ENCODE measurements at places on chromosomes 6 and 20.

DNA sequence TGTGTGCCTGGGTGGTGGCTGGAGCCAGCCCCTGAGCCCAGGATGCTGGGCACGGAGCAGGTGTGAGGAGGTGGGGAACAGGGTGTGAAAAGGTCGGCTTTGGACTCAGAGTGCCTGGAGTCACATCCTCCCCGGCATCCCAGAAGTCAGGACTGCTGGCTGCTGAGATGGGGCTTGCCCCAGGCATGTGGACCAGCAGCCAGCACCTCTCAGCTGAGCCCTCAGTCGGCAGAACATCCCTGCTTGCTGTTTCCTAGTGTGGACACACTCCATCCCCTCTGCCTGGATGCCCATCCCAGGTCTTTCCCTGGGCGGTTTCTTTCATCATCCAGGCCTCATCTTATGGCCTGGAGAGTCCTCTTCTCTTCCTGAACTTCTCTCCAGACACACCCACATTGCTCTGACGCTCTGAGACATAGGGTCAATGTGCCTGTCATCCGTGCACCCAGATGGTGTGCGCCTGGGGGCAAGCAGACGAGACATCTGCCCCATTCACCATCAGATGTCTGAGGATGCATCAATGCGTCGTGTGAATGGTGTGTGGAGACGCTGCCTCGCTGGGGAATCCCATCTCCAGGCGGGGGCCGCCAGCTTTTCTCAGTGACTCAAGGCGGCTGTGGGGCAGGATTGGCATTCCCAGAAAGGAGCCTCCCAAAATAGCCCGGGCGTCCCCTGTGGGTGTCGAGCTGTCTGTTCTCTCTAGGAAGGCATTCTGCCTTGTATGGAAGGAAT is 104.2 kb downstream of the SYCP2 start:
- DNase-seq, result no peak

DNA sequence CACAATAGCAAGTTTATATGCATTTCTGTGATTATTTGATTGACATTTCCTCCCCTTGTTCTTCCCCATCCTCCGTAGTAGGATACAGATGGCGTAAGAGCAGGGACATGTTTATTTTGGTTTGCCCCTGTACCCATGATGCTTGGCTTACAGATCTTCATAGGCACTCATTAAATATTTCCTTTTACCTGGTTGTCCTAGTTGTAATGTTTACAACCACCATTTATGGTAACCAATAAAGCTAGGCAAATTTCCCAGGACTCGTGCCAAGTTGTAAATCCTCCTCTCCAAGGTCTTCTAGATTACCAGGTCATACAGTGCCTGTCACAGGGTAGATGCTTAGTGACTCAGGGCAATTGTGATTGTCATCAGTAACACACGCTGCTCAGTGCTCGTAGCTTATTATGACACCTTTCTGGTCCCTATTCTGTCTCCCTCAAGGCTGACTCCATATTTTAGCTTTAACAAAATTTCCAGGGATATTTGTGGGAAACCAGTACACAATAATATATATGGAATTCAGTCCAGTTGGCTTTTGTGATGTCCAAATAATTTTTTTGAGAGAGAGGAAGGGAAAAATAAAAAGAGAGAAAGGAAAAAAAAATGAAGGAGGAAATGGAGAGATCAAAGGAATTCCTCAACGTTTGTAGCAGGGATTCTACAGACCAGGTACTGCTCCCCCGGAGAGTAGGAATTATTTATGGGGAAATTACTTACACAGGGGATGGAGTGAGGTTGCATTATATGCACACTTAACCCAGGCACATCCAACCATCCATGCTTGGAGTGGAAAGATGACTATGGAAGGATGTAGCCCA is 24.6 kb downstream of the CYP24A1 start:
- DNase-seq, result no peak

DNA sequence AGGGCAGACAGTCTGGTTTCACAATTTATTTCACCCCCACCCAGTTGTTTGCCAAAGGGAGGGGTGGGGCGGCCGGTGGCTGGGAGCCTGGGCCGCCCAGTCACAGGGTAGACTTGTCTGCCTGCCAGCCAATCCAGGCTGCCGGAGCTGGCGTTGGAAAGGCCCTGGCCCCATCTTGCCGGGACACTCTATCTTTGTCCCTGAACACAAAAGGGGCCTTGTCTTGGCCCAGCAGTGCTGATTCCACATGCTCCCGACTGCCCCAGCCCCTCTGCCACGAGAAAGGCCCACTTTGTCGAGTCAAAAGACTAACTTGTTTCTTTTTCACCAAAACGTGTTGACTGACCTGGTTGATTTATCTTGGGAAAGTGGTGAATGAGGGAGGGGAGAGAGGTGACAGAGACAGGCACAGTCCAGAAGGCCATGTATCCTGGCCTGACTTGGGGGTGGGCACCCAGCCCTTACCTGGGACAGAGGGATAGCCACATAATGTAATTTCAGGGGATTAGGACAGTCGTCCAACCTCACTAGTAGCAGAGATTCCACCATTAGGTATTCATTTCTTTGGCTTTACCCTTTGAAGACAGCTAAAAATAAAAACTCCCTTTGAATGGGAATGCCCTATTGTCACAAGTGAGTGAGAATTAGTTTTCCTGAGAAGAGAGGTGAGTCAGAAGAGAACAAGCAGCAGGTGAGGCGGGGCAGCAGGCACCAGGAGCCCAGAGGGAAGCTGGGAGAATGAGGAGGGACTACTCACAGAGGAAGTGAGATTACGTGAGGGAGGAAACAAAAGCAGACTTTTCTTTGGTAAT is 67.0 kb upstream of the SIRPA start:
- DNase-seq, result no peak

- DNase-seq, result no peak
Observed at GRCh38 chr6:23454080-23454976, 671.7 kb upstream of the NRSN1 start.

DNA sequence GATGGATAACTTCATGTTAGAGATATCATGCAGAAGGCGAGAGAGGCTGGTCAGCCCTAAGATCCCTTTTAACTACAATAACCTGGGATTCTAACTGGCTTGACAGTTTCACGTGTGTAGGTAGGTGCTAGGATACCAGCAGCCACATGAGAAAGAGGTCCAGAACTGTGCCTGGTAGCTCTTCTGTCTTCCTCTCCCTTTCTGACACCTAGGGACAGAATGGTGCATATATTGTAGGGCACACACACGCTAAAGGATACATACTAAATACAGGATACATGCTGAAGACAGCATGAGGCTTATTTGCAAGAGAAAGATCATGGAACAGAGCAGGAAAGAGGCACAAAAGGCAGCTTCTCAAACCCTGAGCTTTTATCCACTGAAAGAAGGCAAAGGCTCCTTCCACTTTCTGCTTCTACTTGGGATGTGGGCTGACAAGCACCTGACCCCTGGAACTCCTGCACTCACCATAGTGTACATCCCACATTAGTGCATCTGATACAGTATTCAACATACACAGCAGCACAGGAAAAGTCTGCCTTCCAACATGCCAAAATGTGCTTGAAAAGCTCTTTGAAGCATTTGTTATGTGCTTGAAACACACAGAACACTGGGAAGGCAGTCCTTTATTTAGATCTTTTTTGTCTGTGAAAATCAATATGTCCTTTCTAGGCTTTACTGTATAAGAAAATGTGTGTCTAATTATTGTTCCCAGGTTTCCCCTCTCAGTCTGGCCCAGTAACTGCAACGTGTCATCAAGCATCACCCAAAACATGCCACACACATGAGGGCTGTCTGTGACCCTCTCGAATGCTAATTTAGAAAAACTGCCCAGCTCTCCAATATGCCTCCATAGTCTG is 3.2 kb downstream of the SLC22A23 start:
- DNase-seq, result no peak

GRCh38 chr20:62506791-62507190 is 31.0 kb upstream of the GATA5 start:
- no peak for DNase-seq

GRCh38 chr6:110430236-110430635 is 14.9 kb upstream of the DDO start:
- no peak for DNase-seq

DNA sequence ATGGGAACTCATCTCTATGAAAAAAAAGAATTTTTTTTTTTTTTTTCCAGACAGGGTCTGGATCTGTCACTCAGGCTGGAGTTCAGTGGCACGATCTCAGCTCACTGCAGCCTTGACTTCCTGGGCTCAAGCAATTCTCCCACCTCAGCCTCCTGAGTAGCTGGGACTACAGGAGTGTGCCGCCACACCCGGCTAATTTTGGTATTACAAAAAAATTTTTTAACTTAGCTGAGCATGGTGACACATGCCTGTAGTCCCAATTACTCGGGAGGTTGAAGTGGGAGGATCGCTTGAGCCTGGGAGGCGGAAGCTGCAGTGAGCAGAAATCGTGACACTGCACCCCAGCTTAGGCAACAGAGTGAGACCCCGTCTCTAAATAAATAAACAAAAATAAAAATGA is 7.5 kb downstream of the DEF6 start:
- DNase-seq, result no peak

GRCh38 chr6:19159089-19159488 is 678.1 kb upstream of the ID4 start:
- DNase-seq, result no peak

DNA sequence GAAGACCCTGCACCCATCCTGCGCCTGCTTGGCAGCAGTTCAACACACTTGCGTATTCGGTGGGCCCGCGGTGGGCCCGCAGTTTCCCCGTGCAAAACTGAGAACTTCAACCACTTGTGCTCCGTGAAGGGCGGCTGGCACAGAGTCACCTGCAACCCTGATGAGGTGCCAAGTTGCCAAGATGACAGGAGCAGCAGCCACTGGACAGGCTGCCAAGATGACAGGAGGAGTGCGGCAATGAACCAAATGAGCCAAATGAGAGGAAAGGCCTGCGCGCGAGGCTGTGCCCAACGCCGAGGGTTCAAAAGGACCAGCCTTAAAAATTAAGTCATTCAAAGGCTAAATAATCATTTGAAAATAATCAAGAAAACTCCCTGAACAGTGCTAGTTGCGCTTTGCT is 20.1 kb downstream of the DIDO1 start:
- no peak for DNase-seq

DNA sequence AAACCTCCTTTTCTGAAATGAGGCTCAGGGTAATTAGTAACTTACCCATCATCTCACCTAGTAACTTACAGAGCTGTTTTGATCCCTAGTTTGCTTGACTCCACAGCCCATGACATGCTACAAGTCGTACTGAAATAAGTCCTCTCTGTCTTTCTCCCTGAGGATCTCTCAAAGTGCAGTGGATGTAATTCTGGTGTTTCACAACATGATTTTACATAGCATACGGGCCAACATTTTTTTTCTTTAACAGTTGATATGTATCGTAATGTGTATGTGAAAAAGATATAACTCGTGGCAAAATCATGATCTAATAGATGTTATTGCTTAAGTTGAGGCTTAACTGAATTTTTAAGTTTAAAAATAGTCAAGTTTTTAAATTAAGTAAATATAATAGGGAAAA is 45.0 kb downstream of the TSHZ2 start:
- no peak for DNase-seq

GRCh38 chr6:30935018-30935417 is 3.0 kb upstream of the SFTA2 start:
- DNase-seq, result no peak

DNA sequence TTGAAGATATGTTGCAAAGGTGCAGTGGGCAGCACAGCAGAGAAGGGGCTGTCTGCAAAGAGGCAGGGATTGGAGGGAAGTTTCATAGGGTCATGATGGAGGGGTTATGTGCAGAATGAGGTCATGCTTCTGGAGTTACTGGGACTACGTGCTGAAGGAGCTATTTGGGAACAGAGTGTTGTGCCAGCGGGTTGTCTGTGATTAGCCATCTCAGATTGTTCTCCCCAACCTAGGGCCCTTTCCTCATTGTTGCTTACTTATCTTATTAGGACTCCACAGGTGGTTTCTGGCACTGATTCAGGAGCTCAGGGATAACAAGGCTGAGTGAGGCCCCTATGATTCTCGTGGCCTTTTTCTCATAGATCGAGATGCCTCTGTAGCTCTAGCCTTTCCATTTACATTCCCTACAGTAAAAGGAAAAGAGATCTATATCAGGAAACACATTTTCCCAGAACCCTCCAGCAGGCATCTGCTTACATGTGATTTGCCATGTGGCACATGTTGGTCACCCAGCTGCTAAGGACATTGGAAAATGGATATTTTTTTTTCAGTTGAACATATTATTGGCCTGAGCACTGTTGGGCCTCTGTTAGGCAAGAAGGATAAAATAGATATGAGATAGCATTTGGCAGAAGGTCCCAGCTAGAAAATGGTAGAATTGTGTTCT is 429.6 kb upstream of the PLCB4 start:
- DNase-seq, result no peak

GRCh38 chr6:925656-926213 is 232.8 kb upstream of the EXOC2 start:
- no peak for DNase-seq

DNA sequence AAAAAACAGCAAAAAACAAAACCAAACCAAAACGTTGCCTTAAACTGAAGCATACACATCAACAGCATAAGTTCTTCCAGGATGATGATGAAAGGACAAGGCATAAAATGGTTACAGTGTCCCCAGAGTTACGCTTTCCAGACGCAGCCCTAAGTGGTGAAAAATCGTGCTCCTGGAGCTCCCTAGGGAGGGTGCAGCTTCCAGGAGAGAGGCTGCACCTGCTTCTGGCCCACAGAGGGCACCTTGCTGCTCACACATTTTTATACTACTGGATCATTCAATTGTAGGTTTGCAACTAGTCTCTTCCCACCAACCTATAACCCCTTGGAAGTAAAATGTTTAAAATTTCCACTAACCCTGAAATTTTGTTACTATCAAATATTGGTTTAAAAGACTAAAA is 115.0 kb downstream of the PRKN start:
- no peak for DNase-seq

DNA sequence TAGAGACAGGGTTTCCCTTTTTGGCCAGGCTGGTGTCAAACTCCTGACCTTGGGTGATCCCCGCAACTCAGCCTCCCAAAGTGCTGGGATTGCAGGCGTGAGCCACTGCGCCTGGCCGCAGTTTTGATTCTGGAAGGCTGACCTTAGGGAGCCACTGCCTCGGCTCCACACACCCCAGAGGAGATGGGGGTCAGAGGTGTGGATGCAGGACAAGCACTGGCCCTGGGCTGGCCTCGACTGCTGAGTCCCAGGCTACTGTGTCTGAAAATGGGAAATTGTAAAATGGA is 1.5 kb downstream of the ZBP1 start:
- no peak for DNase-seq

DNA sequence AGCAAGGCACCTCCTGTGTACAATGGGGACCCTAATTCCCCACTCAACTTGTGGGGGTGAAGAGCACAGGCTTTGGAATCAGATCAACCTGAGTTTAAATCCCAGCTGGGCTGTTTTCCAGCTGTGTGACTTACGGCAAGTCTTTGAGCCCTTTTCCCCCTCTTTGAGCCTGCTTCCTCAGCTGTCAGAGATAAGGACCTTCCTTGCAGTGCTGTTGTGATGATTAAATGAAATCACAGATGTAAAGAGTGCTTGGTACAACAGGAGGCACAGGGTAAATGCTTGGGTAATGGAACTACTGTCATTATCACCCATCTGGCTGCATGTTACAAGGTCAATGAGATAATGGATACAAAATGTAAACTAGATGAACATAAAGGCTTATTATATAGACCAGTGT is 3.2 kb downstream of the SNX21 start:
- DNase-seq, result no peak

DNA sequence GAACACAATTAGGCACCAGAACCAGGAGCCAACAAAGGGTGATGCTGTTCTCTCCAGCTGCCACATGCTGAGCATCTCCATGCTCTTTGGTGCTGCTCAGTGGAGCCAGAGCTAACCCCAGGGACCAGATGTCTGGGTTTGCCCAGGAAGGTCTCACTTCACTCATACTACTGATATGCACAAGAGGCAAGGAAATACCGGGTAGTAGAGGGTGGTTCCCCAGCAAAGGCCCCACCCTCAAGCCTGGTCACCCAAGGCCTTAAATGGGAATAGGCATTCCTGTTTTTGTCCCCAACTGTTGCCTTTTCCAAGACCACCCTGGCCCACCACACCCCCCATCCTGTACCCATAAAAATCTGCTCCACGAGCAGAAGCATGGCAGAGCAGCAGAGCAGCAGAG is 204.5 kb upstream of the TAB2 start:
- DNase-seq, result no peak

Measured in activated CD8-positive, alpha-beta memory T cell treated with anti-CD3 and anti-CD28 coated beads for 1 hour (primary cell).